ENCODE measurements at places on chromosomes 11 and 22.

- DNase-seq = no peak
Measured at GRCh38 chr11:8796941-8797340, 114.0 kb upstream of the AKIP1 start.

DNA sequence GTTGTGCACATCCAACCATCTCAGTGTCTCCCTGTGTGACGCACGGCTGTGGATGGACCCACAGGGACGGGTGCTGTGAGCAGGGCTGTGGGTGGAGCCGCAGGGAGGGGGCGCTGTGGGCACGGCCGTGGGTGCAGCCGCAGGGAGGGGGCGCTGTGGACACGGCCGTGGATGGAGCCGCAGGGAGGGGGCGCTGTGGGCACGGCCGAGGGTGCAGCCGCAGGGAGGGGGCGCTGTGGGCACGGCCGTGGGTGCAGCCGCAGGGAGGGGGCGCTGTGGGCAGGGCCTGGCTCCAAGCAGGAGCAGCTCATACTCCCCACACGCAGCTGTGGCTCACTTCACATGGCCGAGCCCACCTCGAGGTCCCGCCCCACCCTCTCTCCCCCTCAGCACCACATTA is 6.0 kb upstream of the MAPK11 start:
- DNase-seq = no peak

DNA sequence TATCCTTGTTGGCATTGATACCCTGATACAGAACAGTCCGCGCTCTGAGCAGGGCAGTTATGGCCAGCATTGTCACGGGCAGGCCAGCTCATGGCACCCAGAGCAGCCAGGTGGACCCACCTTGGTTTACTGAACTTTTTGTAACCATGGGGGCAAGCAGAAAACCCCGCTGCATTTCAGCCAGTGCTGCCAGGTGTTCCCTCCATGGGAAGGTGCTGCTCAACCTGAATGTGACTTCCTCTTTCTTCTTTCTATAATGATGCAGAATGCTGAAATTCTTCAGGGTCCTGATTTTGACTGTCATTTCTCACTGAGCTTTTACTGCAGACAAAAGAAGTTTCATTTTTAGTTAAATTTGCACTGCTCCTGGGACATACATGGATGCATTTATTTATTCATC is 35.6 kb upstream of the CABP7 start:
- no peak for DNase-seq

GRCh38 chr11:16799890-16800289 is 61.4 kb downstream of the C11orf58 start:
- DNase-seq = no peak

GRCh38 chr11:64331569-64332371 is 8.2 kb upstream of the CCDC88B start:
- DNase-seq = peak; percentile 32

DNA sequence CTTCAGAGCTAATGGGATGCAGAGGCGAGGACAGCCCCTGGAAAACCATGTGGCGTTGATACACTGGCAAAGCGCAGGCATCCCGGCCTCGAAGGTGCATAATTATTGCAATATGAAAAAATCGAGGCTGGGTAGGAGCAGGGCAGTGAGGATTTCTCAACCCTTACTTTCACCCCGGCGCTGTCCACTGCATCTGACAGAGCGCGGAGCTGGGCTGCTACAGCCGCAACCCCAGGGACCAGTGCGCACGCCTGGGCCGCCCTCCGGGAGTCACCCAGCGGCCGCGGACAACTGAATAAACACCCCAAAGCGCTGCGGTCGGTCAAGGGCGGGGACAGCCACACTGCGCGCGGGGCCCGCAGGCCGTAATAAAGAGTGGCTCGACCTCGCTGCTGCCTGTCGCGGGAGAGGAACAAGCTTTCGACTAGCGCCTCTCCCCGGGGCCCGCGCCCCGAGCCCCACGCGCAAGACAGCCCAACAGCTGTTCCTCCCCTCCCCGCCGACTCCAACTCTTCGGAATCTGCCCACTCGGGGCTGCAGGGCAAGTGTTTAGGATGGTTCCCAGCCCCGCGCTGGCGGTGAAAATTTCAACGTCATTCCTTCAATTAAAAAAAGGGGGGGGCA is 3.6 kb upstream of the WT1 start:
- DNase-seq = no peak

DNA sequence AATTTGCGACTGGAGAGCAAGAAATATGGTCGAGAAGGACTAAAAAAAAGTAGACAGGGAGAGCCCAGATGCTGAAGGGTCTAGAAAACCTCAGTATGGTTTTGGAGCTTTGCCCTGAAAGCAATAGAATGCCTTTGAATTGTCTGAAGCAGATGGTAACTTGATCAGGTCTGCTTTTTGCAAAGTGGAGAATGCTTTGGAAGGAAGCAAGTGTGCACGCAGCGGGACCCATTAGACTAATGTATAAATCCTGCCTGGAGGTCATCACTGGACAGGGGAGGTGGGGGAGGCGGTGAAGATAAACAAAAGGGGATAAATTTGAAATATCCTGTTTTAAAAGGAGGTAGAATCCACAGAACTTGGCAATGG is 757 bp upstream of the HINFP start:
- no peak for DNase-seq

All from stimulated activated CD8-positive, alpha-beta memory T cell treated with anti-CD3 and anti-CD28 coated beads, Interleukin-4, amount 100 ng/mL, for 4 hours (primary cell).